Activated T-cell treated with anti-CD3 and anti-CD28 coated beads, Interleukin-2, amount 50 U/mL, for 48 hours (primary cell): ENCODE measurements at places on chromosomes 6 and 20.

DNA sequence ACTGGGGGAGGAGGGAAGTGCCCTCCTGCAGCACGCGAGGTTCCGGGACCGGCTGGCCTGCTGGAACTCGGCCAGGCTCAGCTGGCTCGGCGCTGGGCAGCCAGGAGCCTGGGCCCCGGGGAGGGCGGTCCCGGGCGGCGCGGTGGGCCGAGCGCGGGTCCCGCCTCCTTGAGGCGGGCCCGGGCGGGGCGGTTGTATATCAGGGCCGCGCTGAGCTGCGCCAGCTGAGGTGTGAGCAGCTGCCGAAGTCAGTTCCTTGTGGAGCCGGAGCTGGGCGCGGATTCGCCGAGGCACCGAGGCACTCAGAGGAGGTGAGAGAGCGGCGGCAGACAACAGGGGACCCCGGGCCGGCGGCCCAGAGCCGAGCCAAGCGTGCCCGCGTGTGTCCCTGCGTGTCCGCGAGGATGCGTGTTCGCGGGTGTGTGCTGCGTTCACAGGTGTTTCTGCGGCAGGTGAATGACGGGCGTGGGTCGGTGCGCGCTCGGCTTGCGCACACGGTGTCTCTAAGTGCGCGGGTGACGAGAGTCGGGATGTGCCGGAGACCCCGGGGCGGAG lies at the start of gene CDKN1A:
Gene CDKN1A (plus strand): TSS at position 227 of the 555 bp plus-strand sequence. CDS start 5,388 bp downstream, outside the sequence.
- peak; percentile 79 for DNase-seq

DNA sequence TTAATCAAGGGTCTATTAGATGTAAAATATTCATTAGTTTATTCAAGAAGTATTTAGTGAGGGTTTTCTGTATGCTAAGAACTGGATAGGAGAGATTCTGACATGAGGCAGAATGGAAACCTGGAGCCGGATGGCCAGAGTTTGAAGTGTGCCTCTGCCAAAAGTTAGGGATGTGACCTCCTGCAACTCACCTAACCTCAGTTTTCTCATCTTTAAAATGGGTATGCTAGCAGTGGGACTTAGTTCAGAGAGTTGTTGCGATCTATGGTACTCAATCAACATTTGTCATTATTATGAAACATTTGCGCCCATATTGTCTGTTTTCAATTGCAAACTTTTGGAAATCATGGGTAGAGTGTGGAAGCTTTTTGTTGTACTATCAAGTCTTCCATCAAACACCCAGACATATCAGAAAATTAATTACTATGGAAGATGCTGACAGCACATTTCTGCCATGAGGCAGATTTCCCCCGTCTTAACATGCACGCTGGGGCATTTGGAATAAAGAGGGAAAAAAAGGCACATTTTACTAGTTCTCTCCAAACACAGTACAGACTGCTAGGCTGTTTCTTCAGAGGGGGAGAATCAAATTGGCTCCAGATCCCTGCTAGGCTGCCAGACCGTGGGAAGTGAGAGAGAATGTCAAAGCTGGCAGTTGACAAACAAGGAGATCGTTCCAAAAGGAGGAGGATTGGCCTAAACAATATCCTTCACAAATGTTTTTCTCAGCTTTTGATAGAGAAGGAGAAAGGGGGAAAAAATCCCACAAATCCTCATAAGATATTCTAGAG lies 205.3 kb upstream of the TSHZ2 start:
- DNase-seq, result no peak

DNA sequence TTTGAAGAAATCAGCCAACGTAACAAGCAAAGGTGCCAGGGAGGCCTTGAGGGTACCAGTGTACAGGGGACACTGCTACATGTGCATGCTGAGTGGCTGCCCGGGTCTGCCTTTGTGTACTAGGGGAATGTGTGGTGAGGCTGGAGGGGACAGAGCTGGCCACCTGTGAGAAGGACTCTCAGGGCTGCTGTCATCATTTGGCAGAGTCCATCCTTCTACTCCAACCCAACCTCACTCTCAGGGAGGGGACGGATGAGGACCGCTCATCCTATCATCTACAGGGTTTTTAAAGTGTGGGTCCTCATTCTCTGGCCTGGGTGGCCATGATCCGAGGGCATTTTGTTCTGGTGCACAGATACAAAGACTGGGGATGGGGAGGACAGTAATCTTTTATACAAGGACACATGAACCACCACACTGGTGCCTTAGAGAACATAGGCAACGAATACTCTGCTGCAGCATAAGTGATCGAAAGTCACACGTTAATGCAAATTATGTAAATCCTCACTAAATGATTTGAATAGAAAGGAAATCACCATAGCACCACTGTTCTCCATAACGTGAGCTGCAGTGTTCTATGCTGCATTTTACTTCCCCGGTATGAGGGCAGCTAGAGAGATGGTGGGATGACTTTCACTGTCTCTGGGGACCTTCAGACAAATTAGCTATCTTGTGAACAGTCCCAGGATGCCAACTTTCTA lies 181.4 kb downstream of the GMPR start:
- no peak for DNase-seq

DNA sequence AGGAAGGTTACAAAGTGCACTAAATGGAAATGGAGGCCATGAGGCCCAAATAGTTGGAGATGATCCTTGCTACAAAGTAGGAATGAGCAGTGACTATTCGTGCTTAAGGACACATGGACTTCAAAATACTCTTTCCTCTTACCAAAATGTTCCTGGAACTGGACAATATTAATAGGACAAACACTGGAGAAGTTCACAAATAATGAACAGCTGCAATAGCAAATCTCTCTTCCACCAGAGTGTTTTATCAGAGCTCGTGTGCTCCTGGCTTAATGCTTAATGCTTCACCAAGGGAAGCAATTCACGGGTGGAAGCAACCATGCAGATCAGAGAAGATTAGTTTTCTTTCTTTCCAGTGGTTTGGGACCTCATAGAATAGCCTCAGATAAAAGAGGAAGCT lies 435.4 kb downstream of the BCKDHB start:
- DNase-seq, result no peak

GRCh38 chr20:53757472-53757913 lies 163.9 kb upstream of the ZNF217 start:
- DNase-seq, result no peak

GRCh38 chr6:147805155-147805554 lies 296.7 kb downstream of the SAMD5 start:
- no peak for DNase-seq

DNA sequence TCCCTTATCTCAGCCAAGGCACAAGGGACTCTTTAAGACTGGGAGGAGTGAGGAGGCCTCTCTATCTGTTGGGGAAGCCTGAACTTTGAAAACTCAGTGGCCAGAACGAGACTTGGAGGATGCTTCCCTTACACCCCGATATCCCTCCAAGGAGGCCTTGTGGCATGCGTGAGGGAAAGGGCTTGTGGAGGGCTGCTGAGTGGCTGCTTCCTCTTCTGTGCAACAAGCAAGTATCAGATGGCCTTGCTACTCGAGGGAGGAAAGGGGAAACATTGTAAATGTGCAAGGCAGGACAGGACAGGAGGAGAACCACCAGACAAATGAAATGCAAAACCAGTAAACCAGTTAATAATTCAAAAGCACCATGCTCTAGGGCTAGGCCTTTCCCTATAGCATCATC lies 306.5 kb upstream of the MAP3K7 start:
- DNase-seq, result no peak

DNA sequence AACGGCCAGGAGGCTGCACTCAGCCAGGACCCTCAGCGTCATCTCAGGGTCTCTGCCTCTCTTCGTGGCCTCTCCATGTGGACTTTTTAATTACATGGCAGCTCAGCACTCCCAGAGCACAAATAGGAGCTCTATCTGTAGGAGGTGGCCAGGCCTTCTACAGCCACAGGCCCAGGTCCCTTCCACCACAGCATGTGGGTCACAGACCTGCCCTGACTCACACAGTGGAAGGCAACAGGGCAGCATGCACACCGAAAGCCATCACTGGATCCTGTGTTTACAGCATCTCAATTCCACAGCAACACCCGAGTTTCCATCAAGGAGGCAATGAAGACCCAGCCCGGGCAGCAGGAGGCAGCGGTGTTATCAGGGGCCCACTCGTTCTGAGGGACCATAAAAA lies 65.8 kb upstream of the CD93 start:
- peak; percentile 12 for DNase-seq

GRCh38 chr6:9121549-9121948 lies 686.2 kb upstream of the SLC35B3 start:
- DNase-seq, result no peak

DNA sequence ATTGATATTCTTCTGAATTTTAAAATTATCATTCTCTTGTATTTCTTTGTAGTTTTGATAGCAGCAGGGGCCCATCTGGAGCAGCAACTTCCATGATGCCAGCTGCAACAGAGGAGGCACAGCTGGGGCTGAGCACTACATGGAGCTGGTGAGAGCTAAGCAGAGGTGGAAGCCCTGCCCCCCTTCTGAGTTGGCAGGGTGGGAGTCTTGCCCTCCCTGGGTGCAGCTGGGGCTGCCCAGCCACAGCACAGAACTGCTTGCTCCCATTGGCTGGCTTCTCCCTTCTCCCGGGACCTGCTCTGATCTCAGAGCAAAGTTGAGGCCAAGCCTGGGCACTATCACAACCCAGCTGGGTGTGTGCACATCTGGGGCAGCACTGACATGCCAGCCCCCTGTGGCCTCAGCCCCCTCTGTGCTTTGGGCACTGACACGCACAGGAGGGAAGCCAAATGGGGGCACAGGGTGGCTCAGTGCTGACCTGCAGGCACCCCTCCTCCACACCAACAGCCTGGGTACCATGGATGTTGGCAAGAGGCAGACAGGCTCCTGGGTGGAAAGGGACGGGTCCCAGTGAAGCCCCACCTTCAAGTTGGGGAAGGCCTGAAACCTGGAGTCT lies 69.1 kb upstream of the EYA4 start:
- no peak for DNase-seq

DNA sequence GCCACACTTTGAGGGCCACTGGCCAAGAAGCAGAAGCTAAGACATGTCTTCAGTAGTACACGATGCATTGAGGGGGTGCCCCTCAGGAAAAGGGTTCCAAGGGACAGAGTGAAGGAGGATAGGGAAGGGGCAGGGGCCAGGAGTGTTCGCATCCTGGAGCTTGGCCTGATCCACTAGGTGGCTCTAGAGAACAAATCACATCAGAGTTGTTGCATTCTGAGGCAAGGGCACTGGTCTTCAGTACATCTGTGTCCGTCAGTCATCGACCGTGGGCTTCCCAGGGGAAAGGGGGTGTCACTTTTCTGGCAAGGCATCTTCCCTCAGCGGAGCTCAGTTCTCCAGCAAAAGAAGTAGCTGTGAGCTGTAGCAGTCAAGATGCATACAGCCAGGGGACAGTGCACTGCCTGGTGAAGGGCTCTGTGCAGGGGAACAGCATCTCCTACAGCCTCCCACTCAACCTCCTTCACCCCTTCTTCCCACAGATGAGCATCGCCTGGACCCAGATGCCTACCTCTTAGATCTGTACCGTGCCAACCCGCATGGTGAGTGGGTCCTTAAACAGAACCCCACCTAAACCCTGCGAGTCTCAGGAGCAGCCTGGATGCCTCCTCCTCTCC lies 47.8 kb downstream of the ARHGAP40 start:
- DNase-seq, result no peak

- no peak for DNase-seq
Observed at GRCh38 chr6:77786935-77787629, 134.2 kb downstream of the MEI4 start.
